Activated CD8-positive, alpha-beta T cell treated with anti-CD3 and anti-CD28 coated beads, Interleukin-2, amount 10 ng/mL, durations not matched to agents 7 days and 5 days (primary cell): ENCODE measurements at places on chromosomes 3 and 15. TPM values are rescaled to one million over a fixed set of nuclear protein-coding genes. Genes with fewer than 3 reads are reported as not detected.

DNA sequence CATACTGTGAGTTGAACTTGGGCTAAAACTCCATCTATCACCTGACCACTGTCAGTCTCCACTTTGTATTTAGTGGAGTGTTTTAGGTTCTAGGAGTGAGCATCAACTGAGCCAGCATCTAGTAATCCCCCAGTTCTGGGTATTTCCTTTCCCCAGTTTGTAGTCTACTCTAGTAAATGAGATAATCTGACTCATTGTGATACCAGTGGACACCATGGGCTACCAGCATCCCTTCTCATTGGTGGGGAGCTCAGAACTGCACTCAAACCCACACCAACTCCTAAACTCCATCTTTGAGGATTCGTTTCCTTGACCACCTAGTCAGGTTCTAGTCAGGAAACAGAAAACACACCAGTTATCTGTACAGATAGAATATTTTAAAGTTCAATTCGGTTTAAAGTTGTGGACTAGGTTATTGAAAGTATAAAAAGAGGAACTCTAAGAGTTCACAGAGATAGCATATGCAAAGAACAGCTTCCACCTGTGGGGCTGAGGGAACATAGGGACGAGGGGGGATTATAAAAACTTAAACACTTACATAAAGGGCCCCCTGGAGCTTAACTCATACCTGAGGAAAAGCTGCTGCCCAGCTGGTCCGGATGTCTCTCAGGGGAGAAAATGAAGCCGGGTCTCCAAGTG is 36.0 kb downstream of the LEO1 start:
- no peak for DNase-seq

- DNase-seq = no peak
Measured at GRCh38 chr3:11832981-11833905, 13.4 kb downstream of the TAMM41 start.

DNA sequence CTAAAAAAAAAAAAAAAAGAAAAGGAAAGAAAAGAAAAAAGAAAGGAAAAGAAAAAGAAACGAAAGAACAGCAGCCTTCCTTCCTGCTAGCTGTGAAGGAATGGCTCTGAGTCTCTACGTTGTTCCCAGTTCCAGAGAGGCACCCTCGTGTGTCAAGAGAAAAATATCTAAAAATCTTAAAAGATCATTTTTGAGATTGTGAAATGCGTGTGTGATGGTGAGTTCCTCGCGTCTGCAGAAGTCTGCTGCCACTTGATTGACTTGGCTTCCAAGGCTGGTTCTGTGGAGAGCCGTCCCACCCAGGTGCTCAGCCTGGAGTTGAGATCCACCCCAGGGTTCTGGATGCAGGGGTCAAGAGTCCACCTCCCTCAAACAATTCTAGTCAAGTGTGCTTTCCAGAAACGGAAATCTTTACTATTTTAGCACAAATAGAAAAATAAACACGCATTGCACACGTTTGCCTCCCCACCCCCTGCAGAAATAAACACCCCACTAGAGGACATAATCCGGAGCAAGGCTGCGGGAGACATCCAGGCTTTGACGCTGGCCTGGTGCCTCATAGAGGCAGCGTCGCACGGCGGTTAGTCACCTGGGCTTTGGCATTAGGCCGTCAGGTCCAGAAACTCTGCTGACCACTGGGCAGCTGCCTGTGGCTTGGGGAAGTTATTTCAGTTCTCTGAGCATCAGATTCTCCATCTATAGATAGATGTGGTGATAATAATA is 265.4 kb downstream of the FAM43A start:
- DNase-seq = no peak

GRCh38 chr3:187994221-187995042 is 159.5 kb upstream of the LPP start:
- peak; percentile 67 for DNase-seq

GRCh38 chr3:193825617-193826016 is 232.6 kb downstream of the OPA1 start:
- DNase-seq = no peak

- no peak for DNase-seq
Measured at GRCh38 chr15:67880651-67881182, 40.9 kb upstream of the RNU6-1 start.

DNA sequence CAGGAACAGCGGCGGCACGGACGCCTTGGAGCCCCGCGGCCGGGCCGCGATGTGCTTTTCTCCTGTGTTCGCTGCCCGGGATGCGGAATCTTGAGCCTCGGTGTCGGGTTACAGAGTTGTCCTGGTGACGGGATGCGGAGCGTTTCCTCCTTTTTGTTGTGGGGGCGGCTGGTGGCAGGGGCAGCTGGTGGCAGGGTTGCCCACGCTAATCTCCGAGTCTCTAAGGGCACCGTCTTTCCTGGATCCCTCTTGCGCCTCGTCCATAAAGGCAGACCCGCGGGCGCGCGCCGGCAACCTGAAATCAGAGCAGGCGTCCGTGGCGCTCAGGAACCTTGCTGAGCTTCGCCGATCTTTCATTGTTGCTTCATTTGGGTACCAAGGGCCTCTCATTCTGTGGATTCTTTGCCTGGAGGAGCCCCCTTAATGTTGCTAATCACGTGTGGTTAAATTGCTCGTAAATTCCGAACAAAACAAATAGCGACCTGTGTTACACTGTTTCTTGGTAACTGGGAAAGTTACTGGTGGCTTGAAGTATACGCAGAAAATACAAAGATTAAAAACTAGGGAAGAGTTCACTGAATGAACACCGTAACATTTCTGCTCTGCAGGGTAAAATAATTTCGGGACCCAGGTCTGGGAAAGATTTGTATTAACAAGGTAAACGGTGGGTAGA is 844 bp upstream of the PFN2 start:
- DNase-seq = peak; percentile 25

DNA sequence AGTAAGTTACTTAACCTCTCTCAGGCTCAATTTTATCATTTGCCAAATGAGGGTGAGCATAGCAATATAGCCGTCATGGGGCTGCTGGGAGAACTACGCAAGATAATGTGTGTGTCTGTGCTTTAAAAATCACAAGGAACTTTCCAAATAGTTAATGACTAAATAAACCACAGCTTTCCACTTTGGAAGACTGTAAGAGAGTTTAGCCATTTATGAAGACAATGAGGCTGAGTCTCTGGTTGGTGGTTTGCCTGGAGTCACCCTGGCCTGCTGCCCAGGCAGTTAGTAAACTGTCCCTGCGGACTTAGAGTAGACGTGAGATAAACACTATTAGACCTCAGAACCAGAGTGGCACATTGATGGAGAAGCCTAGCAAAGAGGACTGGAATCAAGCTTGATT is 357.7 kb downstream of the CLSTN2 start:
- DNase-seq = no peak

DNA sequence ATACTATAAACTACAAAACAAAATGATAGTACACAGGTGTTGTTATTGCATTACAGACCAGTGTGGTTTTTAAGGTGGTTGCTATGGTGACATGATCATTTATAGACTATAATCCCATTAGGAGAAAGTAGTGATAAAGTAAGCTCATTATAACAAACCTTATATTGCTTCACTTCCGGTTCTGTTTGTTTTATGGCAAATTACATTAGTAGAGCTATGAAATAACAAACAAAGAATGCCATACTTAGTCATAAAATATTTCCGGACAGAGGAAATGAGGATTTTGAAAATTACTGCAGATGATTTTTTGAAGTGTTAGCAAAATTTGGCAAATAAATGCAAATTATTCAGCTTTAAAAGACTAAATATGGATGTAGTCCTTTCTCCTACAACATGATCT is 640.4 kb upstream of the ARPP21 start:
- DNase-seq = no peak

GRCh38 chr3:139540651-139541531 is 1.3 kb upstream of the RBP1 start:
- no peak for DNase-seq

DNA sequence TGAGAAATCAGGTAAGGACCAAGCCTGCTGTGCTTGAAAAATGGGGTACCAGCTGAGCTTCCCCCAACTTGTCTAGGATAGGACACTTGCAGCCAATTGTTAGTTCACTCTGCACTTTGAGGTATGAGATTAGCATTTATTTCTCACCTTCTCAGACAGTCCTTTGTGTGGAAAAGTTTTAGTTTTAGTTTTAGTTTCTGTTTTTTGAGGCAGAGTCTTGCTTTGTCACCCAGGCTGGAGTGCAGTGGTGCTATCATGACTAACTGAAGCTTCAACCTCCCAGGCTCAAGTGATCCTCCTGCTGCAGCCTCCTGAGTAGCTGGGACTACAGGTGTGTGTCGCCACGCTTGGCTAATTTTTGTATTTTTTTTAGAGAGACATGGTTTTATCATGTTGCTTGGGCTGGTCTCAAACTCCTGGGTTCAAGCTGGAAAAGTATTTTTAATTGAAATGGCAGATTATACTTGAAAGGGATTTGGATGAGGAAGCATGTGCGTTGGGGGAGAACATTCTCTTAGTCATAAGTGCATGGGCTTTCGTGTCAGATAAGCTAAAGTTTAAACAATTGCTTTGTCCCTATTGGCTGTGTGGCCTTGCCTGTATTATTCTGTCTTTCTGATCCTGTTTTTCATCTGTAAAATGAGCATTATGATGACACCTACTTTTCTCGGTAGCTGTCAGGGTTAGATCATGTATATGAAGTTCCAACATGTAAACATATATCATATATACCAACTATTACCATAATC is 25.2 kb upstream of the CCK start:
- no peak for DNase-seq

DNA sequence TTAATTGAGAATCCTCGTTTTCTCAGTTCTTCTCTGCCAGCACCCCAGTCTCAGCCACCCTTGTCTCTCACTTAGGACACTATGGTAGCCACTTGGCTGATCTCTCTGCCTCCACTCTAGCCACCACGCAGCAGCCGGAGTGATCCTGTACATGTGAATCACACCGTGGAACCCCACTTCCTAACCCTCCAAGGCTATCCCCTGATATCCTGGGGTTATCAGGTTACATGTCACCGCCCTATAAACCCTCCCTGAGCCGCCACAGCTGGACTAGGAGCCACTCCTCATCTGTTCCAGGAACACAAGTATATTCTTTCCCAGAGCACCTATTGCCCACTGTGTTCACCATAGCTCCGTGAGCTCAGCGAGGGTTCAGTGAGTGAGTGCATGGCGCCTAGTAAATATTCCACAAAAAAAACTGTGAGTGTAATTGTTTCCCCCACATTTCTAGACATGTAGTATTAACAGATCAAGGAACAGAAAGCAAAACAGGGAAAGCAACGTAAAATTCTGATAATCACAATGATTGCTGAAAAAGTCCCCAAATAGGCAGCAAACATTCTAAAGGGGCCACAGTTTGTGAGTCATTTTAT is 661 bp upstream of the PARP14 start:
- peak; percentile 29 for DNase-seq

DNA sequence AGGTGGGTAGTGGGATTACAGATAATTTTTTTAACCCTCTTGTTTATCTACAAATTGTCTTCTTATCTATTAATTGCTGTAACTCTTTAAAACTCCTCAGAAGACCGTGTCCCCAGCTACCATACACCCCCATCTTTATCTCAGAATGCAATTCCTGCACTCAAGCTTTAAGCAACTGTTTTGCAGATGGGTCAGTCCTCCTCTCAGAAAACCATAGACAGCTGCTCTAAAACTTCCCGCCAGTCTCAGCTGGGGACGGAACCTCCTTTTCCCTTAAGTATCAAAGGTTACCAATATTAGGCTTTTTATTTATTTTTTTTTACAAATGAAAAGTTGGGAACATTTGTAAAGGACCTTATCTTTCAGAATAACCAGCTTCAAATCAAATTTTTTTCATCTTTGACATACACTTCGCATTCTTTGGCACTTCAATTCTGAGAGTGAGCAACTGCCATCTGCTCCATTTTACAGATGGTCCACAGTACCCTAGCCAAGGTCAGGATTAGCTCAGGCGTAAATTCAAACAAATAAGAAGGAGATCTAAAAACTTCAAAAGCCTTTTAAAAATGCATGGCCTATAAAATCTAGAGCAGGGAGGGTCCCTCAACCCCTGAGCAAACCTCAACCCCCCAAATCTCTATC is 1.3 kb downstream of the GATM start:
- no peak for DNase-seq

GRCh38 chr15:92418864-92419263 is 25.2 kb downstream of the ST8SIA2 start:
- no peak for DNase-seq

DNA sequence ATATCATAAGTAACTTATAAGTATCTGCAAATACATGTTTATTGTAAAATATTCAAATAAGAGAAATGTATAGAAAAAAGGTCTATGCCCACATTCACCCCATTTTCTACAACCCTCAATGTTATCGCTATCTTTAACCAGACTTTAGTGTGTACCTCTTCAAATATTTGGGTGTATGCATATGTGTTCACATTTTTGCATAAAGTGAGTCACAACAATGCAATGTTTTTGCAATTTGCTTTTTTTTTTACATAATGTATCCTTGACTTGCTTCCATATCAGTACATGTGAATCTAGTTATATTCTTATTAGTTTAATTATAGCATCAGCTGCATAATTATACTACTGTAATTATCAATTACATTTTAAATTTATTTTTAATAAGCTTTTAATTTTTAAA is 117.3 kb upstream of the LYSMD4 start:
- no peak for DNase-seq

DNA sequence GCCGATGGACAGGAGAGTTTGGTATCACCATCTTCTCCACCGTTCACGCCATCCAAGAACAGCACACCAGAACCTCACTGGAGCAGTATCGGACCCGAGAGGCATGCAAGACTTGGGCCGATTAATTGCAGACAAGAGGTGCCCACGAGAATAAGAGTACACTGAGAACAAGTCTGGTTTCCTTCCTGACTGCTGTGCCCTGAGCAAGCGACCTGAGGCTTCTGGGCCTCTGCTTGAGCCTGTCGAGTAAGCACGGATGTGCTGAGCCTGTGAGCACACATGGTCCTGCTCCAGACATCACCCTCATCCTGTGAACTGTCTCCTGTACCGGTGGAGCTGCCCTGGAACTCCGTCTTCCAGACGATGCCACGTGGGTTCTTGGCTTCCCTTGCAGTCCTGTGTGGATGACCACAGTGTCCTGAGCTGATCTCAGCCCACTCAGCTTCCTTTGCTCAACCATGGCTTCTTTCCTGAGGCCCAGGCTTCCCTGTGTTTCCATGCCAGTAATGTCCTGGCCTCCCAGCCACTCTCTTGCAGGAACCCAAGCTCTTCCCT is 34.3 kb upstream of the SNRPA1 start:
- no peak for DNase-seq

GRCh38 chr15:77476995-77477394 is 56.3 kb downstream of the HMG20A start:
- DNase-seq = no peak

The LDHAL6B gene
- not detected for total RNA-seq

The WDR5B gene
- 5.1 TPM for total RNA-seq

The TRIM42 gene
- not detected for total RNA-seq

The FGD5 gene
- total RNA-seq = 0.32 TPM

The SI gene
- total RNA-seq = not detected

The COL6A6 gene
- not detected for total RNA-seq

The TRANK1 gene
- total RNA-seq = 52.3 TPM

The TMOD3 gene
- 74.1 TPM for total RNA-seq

The IQCF5 gene
- not detected for total RNA-seq

The SERPINI1 gene
- 1.2 TPM for total RNA-seq

The ZNF502 gene
- 2.4 TPM for total RNA-seq

The MRPS25 gene
- 58.5 TPM for total RNA-seq
